ENCODE measurements at places on chromosomes 6 and 20.
A peak's percentile ranks its signal among the peaks of the same experiment; 100 is the strongest.

GRCh38 chr6:91600561-91600960 lies 1013.7 kb upstream of the MAP3K7 start:
- no peak for DNase-seq

DNA sequence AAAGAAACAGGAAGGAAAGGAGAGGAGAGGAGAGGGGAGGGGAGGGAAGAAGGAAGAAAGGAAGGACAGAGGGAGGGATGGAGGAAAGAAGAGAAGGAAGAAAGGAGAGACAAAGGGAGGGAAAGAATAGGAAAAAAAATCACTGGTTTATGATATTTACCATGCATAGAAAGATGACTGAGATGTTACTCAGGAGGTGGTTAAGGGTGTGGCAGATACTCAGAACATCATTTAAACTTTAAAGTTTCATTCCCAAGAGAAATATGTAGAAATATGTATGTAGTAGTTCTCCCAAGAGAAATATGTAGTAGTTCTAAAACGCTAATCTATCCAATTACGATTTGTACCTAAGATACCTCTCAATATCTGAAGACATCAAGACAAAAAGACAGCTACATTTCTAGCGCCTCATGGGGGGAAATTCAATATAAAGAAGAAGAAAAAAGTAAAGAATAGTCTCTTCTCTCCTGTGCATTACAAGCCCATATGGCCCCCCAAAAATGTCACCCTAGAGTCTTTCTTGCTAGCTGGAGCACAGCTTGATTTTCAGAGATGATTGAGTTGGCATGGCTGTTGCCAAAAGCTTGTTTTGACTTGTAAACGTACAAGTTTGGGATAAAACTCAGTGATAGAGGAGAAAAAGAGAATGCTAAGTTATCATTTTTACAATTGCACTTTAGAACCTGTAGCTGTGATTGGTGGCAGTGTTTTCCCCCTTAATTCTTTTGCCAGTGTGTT lies 539.2 kb downstream of the CDH26 start:
- no peak for DNase-seq

DNA sequence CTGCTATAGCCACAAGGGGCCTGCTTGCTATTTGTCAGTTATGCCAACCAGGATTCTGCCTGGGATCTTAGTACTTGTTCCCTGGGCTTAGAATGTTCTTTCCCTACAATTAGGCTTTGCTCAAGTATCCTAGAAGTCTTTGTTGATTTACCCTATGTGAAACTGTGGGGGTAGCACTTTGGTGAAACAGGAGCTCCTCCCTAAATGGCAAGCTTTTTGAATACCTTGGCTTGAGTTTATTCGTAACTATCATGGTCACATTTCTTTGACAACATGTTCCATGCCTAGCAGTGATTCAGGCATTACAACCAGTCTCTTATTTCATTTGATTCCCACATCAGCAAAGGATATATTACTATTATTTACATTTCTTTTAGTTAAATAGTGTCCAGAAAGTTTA lies 21.2 kb downstream of the AFDN start:
- no peak for DNase-seq

- no peak for DNase-seq
These were observed 34.5 kb downstream of the LATS1 start for GRCh38 chr6:149683256-149683859.

GRCh38 chr6:42100029-42100901 lies 42.2 kb downstream of the C6orf132 start:
- peak; percentile 83 for DNase-seq

DNA sequence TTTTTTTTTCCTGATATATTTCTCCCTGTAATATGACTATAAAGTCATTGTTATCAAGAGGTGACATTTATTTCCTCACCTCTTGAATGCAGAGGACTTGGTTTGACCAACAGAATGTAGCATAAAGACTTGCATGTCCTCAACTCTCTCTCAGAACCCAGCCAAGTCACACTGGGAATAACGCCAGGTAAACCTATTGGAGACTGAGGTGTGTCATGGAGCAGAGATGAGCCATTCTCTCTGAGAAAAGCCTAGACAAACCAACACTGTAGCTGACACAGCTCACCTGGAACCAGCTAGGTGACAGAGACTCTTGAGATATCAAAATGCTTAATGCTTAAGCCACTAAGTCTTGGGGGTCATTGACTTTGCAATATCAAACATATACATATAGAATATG lies 533.6 kb downstream of the HAO1 start:
- DNase-seq: no peak

DNA sequence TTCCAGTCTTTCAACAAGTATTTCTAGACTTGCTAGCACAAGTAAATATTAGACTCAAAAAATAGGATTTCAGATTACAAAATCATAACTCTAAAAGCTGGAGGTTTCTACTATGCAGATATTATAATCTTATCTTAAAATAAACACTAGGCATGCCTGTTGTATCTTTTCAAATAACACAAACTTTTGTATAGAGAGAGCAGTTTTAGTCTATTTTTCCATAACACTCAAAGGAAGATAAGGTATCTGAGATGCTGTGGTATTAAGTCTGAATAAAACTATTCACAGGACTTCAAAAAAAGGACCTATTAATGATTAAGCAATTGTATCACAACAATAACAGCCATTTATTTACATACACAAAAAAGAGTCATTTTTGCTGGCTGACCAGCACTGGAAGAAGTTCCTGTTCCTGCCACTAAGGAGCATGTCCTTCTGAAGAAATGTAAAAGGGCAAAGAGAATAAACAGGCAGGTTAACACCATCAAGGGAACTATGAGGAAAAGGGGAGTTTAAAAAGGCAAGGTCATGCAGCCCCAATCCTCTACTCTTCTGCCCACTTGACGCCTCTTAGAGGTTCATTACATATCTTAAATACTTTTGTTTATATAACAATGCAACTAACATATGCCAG lies 39.4 kb downstream of the REPS1 start:
- no peak for DNase-seq

- no peak for DNase-seq
These were observed 1.8 kb upstream of the CARMIL1 start for GRCh38 chr6:25277386-25277785.

DNA sequence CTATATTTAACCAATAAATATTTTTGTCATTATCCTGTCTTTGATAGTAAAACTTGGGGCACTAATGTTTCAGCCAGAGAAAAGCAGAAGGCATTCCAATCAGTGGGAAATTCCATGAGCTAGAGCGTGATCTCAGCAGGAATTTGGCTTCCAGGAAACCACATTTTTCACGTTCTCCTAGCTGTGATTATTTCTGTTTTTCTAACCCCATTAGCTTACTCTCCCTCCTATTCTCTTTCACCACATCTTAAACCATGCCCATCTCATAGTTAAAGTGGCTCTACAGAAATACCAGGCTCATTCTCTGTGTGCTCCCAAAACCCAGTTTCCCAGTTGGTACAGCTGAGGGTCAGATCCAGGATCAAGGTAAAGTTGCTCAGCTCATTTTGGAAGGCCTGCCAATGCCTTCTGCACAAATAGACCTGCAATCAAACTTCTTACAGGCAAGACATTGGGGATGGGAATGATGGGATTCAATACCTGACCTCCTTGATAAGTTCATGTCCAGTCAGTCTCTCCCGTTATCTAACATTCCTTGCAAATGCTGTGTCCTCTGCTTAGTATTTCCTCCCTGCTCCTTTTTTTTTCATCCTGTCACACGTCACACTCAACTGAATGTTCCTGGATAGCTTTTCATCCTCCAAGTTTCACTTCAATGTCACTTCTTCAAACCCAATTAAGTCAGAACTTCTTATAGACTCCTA lies 33.1 kb upstream of the TMEM30A start:
- DNase-seq: peak; percentile 26

DNA sequence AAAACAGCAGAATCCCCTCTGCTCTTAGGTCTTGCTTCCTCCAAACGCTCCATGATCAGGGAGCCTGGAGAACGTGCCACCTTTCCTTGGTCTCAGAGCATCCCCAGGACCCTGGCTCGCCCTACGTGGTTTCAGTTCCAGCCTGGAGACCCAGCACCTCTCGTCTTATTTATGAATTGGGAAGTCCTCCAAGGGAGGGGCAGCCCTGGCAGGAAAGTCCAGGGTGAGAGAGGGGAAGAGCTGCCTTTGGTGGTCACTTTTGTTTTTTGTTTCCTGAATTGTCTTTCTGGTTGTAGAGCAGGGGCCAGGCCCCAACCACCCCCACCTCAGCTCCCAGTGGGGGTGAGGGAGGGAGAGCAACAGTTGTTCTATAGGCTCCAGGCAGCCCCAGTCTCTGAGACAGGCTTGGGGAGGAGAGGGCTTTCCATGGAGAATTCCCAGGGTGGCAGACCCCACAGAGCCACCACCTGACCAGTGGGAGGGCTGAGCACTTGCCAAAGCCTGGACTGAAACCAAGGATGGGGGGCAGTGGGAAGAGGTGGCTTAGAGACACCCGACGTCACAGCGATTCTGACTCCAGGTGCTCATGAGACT lies 88.8 kb downstream of the PRND start:
- DNase-seq: no peak

DNA sequence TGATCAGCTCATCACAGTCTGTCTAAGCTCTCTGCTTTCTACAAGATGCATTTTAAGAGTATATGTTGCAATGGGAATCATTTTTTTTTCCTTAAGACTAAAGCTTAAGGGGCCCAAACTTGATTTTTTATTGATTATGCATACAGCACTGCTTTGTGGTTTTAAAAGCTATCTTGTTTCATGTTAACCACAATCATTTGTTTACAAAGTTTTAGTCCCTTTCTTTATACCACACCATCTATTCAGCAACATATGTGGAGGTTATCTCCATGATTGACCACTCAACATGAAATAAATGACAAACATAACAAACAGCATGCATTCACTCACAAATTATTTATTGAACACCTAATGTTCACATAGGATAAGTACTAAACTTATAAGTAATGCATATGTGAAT lies 119.1 kb downstream of the FHL5 start:
- no peak for DNase-seq

- DNase-seq: no peak
These were observed 99.3 kb upstream of the MRPS10 start for GRCh38 chr6:42316981-42317380.

DNA sequence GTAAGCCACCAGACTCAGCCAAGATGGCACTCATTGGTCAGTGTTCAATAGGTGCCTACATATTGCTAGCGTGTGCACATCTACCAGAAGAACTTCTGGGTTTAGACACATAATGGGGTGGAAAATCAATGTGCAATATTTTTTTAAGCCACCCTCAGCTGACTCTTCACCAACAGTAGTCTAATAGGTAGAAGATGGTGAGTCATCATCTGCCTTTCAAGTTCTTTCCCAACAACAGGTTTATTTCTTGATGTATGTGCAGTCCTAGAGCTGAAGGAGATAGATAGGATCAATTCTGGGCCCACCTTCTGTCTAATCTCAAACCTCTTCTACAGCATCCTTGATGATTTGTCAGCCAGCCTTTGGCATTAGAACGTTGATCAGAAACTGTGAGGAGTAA lies 41.3 kb downstream of the IRAK1BP1 start:
- DNase-seq: no peak

DNA sequence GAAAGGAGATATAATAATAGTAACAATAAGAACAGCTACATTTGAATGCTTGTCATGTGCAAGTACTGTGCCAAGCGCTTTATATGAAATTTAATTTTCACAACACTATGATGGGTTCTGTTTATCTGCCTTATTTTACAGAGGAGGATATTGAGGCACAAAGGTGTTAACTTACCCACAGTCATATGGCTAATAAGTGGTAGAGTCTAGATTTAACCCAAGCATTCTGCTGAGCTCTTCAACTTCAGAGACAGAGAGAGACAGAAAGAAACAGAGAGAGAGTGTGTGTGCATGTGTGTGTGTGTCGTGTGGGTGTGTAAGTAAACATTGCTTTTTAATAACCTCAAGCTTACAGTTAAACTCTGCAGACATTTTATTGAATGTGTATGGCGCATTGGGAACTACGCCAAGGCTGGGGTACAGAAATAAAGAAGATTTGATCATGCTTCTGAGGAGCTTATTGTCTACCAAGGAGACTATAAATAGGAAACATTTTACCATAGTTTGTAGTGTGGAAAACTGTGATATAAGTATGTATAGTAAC lies 12.9 kb downstream of the TBPL1 start:
- no peak for DNase-seq

- DNase-seq: peak; percentile 74
These were observed 55.6 kb upstream of the CARMIL1 start for GRCh38 chr6:25223490-25223991.

All from ELR (cell line).